ENCODE measurements at places on chromosomes 1 and 21.
A peak's percentile ranks its signal among the peaks of the same experiment; 100 is the strongest.

DNA sequence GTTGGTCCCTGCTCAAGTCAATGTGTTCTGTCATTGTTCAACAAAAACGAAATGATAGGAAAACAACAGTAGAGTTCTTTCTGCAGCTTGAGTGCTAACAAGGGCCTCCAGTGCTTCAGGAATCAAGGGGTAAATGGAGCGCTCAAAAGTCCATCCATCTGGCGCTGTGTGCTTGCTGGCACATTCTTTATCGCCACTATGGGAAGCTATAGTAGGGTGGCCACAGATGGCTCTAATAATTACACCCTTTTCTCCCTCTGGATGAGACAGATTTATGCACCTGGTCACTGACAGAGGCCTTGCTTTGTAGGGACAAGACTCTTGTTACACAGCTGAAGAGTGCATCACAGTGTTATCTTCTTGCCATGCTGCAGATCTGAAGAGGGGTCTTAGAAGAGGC is 136.0 kb downstream of the GDAP2 start:
- no peak for DNase-seq

DNA sequence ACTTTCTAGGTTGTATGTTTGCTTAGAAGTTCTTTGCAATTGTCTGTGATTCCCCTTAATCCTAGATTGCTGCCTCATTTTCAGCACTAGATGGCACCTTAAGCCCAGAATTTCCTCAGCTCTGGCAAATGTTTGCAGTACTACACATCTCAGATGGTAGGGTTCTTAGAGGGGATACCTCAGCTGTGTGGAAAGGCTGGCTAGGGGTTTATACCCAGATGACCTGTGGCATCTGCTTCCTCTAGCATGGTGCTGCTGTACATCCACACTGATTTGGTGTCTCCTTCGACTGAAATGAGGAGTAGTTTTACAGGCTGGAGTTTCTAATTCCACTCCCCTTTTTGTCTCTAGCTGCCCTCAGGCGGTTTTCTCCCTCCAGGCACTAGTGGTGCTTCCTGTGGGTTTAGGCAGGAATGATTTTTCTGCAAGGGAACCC is 23.5 kb downstream of the ASB17 start:
- DNase-seq, result no peak

DNA sequence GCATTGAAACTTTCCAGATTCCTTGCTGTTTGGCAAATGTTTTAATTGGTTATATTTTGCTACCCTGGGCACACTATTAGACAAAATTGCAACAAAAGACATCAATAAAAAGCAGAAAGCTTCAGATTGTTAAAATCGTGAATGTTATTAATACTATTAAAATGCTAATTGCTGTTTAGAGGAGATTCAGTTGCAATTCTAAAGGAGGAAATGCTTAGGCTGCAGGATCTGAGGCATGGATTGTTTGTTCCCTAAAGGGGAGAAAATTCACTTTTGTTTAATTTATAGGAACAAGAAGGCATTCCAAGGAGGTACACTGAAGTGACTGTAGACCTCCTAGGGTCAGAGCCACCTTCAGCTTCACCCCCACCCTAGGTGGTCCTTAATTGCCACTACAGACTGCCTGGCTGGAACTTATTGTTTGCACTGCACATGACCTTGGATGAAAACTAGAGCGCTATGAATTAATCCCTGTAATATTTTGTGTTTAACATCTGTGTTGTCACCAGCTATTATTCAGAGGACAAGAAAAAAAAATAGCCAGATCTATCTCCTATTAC is 1266.9 kb upstream of the ADGRL2 start:
- no peak for DNase-seq

DNA sequence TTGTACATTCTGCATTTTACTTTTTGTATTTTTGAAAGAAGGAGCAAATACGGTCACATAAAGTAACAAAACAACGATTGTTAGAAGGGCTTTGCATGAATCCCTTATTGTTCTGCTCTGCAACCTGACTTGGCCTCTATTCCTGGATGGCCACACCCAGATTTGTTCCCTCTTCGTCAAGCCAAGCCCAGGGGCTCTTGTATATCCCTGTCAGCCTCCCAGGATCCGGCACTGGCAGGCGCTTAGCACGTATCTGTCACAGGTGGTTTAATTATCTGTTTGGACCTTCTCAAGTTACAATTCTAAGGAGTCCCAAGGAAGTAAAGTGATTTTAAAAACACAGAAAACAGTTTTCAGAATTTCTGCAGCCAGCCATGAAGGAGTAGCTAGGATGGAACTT is 28.0 kb downstream of the CRYAA start:
- DNase-seq, result no peak

- DNase-seq, result no peak
Measured at GRCh38 chr1:184197831-184198230, 146.3 kb downstream of the TSEN15 start.

- DNase-seq, result no peak
Measured at GRCh38 chr1:45739137-45739536, 11.3 kb downstream of the IPP start.

- DNase-seq, result no peak
Measured at GRCh38 chr1:57111175-57111574, 145.4 kb upstream of the C8B start.

DNA sequence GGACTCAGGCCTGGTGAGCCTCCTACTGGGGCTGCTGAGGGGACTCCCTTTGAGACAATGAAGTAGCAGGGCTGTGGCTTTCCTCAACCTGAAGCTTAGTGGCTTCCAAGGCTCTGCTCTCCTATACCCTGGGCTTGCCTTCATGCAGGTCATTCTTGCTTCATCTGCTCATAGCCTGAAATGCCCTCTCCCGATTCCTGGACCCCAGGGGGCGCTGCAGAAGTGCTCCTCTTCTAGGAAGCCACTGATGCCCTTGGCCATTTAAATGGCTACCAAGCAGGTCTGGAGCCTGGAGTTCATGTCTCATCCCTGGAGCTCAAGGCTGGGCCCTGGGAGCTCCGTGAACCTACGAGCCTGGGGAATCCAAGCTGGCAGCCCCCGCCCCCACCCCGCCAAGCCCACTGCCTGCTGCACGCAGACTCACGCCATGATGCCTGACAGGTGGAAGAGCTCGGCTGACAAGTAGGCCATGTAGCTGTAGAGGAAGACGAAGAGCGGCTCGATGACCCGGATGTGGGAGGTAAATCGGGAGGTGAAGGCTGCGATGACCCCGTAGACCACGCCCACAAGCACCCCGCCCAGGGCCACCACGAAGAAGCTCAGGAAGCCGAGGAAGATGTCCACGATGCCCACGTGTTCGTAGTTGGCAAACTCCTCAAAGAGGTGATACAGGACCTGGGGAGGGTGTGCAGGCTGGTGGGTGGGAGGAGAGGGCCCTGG is 45.7 kb downstream of the SLC9A1 start:
- peak; percentile 34 for DNase-seq

- peak; percentile 44 for DNase-seq
Measured at GRCh38 chr1:84936116-84936810, 43.3 kb upstream of the LPAR3 start.

DNA sequence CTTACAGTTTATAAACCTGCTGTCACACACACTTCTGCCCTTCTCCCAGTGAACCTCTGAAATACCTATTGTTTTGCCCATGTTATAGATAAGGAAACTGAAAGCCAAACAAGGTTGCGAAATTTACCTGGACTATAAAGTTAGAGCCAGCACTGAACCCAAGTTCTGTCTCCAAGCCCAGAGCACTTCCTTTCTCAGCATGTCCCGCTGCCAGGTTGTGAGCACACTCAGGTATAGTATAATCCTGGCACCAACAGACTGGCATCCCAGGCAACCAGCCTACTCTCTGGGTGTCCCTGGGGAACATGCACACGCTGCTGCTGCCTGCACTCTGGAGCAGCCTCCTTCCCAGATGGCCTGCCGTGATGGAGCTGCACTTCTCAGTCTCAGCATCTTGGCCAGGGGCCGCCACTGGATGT is 45.1 kb downstream of the PGBD5 start:
- DNase-seq, result no peak

GRCh38 chr21:25573409-25574206 is 33.7 kb downstream of the MRPL39 start:
- peak; percentile 50 for DNase-seq

DNA sequence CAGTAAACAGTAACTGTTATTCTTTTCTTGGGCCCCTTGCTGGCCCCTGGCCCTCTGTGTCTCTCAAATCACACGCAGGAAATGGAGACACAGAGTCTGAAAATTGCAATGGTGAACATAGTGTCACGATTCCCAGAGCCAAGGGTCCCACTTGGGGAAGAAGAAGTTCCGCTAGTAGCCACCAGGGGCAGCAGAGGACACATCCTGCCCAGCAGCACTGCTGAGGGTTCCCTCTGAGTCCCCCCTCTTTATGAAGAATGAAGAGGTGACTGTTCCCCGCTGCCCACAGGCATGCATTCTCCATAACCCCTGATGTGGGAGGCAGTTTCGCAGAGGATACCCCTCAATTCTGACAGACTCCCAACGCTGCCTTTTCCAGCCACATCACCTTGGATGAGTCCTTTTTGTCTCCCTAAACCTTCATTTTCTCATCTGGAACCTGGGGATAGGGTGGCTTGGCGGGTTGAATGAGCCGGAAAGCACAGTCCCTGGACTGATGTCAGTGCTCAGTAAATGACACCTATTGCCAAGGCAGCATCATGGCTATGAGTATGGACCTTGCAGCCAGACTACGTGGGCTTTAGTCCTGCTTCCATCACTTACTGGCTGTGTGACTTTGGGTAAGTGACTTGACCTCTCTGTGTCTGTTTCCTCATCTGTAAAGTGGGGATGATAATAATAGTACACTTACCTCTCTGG is 238.0 kb upstream of the TMEM51 start:
- DNase-seq, result peak; percentile 35

- DNase-seq, result no peak
Measured at GRCh38 chr1:78061825-78062523, 16.2 kb downstream of the GIPC2 start.

DNA sequence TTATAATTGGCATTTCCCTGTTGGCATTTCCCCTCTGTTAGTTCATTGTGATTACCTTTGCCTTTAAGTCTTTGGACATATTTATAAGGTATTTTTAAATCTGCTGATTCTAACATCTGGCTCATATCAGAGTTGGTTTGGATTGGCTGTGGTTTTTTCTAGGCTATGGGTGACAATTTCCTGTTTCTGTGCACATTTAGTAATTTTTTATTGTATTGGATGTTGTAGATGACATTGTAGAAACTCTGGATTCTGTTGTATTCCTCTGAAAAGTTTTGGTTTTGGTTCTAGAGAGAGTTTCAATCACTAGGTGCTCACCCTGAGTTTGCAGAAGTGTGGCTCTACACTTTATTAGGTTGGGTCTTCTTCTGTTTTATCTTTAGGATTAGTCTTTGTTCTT is 110.1 kb upstream of the ARHGEF16 start:
- DNase-seq, result no peak

DNA sequence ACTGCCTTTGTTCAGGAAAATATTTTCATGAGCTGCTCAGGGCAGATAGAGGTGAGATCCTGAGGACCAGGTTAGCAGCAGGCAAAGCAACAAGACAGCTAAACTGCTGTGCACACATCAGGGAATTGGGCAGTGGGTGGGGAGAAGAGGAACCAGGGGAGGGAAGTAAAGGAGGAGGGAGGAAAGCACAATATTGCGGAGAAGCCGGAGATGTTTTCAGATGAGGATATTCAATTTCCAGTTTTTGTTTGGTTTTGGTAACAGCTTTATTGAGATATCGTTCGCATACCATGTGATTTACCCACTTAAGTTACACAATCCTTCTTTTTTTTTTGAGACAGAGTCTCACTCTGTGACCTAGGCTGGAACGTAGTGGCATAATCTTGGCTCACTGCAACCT is 34.5 kb downstream of the EPHA10 start:
- no peak for DNase-seq

- no peak for DNase-seq
Measured at GRCh38 chr1:208509072-208509471, 264.9 kb upstream of the PLXNA2 start.

GRCh38 chr1:242770366-242770765 is 245.9 kb upstream of the PLD5 start:
- no peak for DNase-seq

DNA sequence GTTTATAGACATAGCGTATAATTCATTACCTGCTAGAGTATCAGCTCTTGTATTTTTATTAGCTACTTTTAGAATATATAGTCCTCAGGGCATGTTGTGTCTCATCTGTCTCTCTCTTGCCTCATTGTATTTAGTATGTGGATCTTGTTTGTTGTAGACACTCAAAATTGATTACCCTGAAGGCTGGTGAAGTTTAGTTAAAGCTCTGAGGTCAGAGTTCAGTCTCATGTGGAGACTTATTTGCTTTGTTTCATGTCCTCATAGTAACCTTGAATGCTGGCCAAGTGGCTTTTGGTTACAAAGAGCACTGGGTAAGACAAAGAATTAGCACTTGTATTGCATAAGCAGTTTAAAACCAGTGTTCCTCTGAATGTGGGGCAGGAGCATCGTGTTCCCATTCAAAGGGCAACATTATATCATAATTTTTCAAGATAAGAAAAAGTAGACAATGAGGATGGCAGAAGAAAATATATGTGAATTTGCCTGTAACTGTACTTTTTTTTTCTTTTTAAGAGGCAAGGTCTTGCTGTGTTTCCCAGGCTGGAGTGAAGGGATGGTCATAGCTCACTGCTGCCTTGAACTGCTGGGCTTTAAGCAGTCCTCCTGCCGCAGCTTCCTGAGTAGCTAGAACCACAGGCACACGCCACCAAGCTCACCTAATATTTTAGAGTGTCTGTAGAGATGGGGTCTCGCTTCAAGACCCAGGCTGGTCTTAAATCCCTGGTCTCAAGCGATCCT is 17.4 kb downstream of the CNST start:
- DNase-seq, result no peak

- DNase-seq, result no peak
Measured at GRCh38 chr1:22875241-22875640, 97.4 kb downstream of the LACTBL1 start.
